ENCODE measurements at places on chromosomes 3 and 15.

GRCh38 chr3:138188013-138188730 lies 1.1 kb downstream of the ARMC8 start:
- no peak for DNase-seq

DNA sequence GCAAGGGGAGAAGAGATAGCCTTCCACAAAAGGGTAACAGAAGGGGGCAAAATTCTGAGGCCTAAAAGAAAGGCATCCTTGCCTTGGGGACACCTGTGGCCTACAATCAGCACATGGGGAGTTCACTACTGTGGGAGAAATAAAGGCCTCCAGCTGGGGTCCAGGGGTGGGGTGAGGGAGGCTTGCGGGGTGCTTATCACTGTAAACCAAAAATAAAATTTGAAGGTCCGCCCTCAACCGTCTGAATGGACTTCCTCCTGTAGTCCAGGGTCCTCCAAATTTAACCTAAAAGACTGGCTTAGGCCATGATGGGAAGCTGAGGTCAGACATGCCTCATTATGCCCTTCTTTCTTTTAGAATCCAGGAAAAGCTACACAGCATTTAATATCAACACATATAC lies 2.1 kb upstream of the POLR2M start:
- no peak for DNase-seq

GRCh38 chr15:36803773-36804172 lies 224.3 kb downstream of the CDIN1 start:
- no peak for DNase-seq

- DNase-seq = no peak
These were observed 324.5 kb upstream of the GBE1 start for GRCh38 chr3:82085851-82086475.

DNA sequence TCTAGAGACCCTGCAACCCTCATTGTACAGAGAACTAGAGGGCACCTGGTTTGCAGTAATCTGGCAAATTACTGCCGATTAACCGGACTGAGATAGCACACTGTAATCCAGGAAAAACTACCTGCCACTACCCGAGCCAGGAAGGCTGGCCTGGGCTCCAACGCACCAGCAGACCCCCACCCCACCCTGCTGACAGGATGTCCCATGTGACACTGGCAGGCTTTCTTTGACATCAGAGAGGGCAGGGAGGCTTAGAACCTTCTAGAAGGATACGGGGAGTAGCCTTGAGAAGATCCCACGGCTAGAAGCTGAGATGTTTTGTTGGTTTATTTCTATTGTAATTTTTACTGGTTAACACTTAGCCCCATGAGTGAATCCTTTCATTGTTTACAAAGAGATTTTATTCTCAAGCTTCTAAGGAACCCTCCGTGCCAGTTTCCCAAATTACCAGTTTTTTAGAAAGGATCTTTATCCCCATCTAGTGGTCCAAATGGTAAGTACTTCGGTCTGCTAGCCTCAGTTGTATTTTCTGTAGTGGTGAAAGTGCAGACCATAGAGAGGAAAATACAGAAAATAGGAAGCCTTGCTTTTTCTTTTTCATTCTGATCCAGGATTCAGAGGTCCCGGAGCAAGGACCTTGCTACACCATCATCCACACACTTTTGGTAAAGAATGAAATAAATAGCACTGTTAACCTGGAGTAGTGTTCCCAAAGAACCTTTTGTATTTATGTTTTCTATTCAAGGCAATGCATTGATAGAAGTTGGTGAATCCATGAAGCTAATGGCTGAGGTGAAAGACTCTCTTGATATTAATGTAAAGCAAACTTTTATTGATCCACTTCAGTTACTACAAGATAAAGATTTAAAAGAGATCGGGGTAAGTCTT lies 81.9 kb upstream of the ADAMTSL3 start:
- DNase-seq = no peak

DNA sequence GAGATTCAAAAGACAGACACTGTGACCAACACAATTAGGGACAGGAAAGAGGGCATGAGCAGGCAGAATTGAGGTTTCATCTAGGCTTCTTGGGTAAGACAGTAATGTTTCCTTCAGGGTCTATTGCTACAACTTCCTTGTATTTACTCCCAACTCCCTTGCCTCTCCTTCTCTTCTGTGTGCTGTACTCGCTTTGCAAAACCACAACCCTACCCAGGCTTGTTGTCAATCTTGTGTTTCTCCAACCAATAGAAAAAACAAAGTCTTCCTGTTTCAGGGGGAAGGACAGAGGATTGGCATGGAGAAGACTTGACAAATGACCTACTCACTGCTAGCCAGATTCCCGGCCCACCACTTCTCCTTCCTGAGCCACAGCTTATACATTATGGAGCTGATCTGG lies 36.3 kb upstream of the MASP1 start:
- no peak for DNase-seq

GRCh38 chr15:51830276-51830806 lies 888 bp downstream of the TMOD3 start:
- no peak for DNase-seq

- no peak for DNase-seq
These were observed 51.7 kb upstream of the SMAD3 start for GRCh38 chr15:67013696-67014095.

GRCh38 chr3:12042638-12043037 lies 38.5 kb downstream of the SYN2 start:
- no peak for DNase-seq

- DNase-seq = no peak
These were observed 67.5 kb downstream of the TFG start for GRCh38 chr3:100776746-100777145.

DNA sequence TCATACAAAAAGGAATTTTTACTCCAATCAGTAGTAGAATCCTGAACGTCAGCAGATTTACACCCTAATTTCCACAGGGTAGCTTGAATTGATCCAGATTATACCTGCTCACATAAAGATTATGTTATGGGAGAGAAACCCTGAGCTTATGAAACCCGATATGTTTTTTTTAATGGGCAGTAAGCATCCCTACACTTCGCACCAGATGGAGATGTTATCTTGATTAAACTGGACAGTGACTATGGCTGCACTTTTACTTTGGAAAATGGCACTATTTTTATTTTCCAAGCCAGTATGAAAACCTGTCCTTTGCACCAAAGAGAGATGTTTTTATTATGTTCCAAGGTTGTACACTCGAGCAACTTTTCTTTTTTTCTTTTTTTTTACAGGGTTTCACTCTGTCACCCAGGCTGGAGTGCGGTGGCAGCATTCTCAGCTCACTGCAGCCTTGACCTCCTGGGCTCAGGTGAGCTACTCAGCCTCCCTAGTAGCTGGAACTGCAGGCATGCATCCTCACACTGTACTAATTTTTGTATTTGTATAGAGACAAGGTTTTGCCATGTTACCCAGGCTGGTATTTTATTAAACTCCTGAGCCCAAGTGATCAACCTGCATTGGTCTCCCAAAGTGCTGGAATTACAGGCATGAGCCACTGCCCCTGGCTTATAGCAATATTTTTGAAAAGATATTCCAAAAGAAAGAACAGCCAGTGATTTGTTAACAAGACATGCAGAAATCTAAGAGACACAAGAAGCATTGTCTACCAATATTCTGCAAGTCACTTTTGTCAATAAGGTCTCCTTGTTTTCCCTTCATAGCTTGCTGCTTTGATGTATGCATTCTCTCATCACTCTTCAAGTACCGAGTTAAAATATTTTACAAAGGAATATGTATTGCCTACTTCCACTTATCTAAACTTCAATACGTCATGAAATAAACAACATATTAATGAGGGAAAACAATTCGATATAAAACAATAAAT lies 1412.6 kb downstream of the ZPLD1 start:
- DNase-seq = no peak

- DNase-seq = peak; percentile 36
These were observed 203.0 kb downstream of the AKAP13 start for GRCh38 chr15:85583442-85583841.

Measured in Caki2 (cell line).